ENCODE measurements at places on chromosomes 1 and 21. TPM values are rescaled to one million over a fixed set of nuclear protein-coding genes. Genes with fewer than 3 reads are reported as not detected.

Gene METTL18
- 14.2 TPM for polyA plus RNA-seq

Gene TUFT1
- 5.6 TPM for polyA plus RNA-seq

Gene ZBTB40
- polyA plus RNA-seq = 3.1 TPM

Gene DENND2D
- 2.5 TPM for polyA plus RNA-seq

Gene TCHH
- polyA plus RNA-seq = 0.42 TPM

Gene GSTM3
- polyA plus RNA-seq = 4.1 TPM

Gene FMO1
- polyA plus RNA-seq = 0.23 TPM

Gene LYST
- polyA plus RNA-seq = 0.21 TPM

Gene TOMM20
- polyA plus RNA-seq = 138 TPM

Gene GRHL3
- polyA plus RNA-seq = 1.4 TPM

Gene OVAAL
- polyA plus RNA-seq = not detected

Gene SELL
- polyA plus RNA-seq = not detected

Gene GUCA2B
- not detected for polyA plus RNA-seq

Gene OPRD1
- polyA plus RNA-seq = 0.55 TPM

Gene ALG14
- 4.1 TPM for polyA plus RNA-seq

Gene MCOLN3
- polyA plus RNA-seq = 3.5 TPM

Gene PPIAL4G
- polyA plus RNA-seq = 0.07 TPM

Gene MX2
- polyA plus RNA-seq = 6.1 TPM

Gene NBPF20
- polyA plus RNA-seq = 0.30 TPM

Gene TSPAN1
- polyA plus RNA-seq = not detected

Gene HSPB7
- 0.13 TPM for polyA plus RNA-seq

Gene ADAMTS4
- polyA plus RNA-seq = 1.3 TPM

Gene TMEM269
- polyA plus RNA-seq = 0.28 TPM

Gene FCRL5
- 0.54 TPM for polyA plus RNA-seq

Gene CDKN2C
- not detected for polyA plus RNA-seq

Data from GM23338 (cell line).